Activated naive CD4-positive, alpha-beta T cell treated with anti-CD3 and anti-CD28 coated beads, Interleukin-2, amount 10 ng/mL, durations not matched to agents 5 hours and 36 hours (primary cell): ENCODE measurements at places on chromosomes 12 and 14. TPM values are rescaled to one million over a fixed set of nuclear protein-coding genes. Genes with fewer than 3 reads are reported as not detected.

LRRC10 gene
- total RNA-seq: not detected

C12orf60 gene
- total RNA-seq: 0.66 TPM

WSB2 gene
- 44.6 TPM for total RNA-seq

RIMKLB gene
- total RNA-seq: 7.6 TPM

TBX3 gene
- total RNA-seq: not detected

OAS2 gene
- total RNA-seq: 131 TPM

EML1 gene
- not detected for total RNA-seq
